A549 treated with DMSO at 1 μM for 4 hours (cell line): ENCODE measurements at places on chromosomes 2 and 18. TPM values are rescaled to one million over a fixed set of nuclear protein-coding genes. Genes with fewer than 3 reads are reported as not detected.

The LYG2 gene
- total RNA-seq, result not detected in 5 replicates

The IL1R2 gene
- 0.62 to 1.1 TPM (median 0.72 TPM) in 5 replicates for total RNA-seq

The HNRNPLL gene
- 21.4 to 32.0 TPM (median 28.3 TPM) in 5 replicates for total RNA-seq

The CDH20 gene
- total RNA-seq, result not detected in 5 replicates

The SKA1 gene
- total RNA-seq, result 12.2 to 15.2 TPM (median 15.0 TPM) in 5 replicates

The C2orf74 gene
- total RNA-seq, result 15.1 to 17.2 TPM (median 15.3 TPM) in 5 replicates

The PJVK gene
- 0.72 to 1.9 TPM (median 1.6 TPM) in 5 replicates for total RNA-seq

The CCL20 gene
- total RNA-seq, result 2.3 to 7.2 TPM (median 3.2 TPM) in 5 replicates

The GPR155 gene
- total RNA-seq, result 0.28 to 0.69 TPM (median 0.39 TPM) in 5 replicates

The CERKL gene
- total RNA-seq, result 0.30 to 0.40 TPM (median 0.34 TPM) in 5 replicates

The TUBA4B gene
- 0.26 to 0.46 TPM (median 0.31 TPM) in 5 replicates for total RNA-seq

The RAX gene
- not detected in 5 replicates for total RNA-seq

The ZNF804A gene
- not detected in 5 replicates for total RNA-seq

The RNF103 gene
- total RNA-seq, result 34.7 to 45.8 TPM (median 39.7 TPM) in 5 replicates

The REG1B gene
- total RNA-seq, result not detected in 5 replicates

The GALR1 gene
- not detected in 5 replicates for total RNA-seq

The ANKRD12 gene
- 3.1 to 6.0 TPM (median 5.0 TPM) in 5 replicates for total RNA-seq

The ASB18 gene
- not detected in 5 replicates for total RNA-seq

The ALK gene
- total RNA-seq, result 0.04 TPM in 1 of 5 replicates, not detected in the others

The VSNL1 gene
- total RNA-seq, result not detected in 5 replicates

The RGPD5 gene
- total RNA-seq, result 5.3 to 11.6 TPM (median 8.0 TPM) in 5 replicates

The MITD1 gene
- total RNA-seq, result 25.0 to 31.9 TPM (median 29.6 TPM) in 5 replicates

The SLC38A11 gene
- not detected in 5 replicates for total RNA-seq

The RIT2 gene
- not detected in 5 replicates for total RNA-seq

The EMILIN1 gene
- total RNA-seq, result 0.23 to 0.46 TPM (median 0.31 TPM) in 4 of 5 replicates, not detected in the other

The ACOXL gene
- not detected in 5 replicates for total RNA-seq

The DSG1 gene
- total RNA-seq, result not detected in 5 replicates

The GULP1 gene
- total RNA-seq, result 36.3 to 52.8 TPM (median 39.9 TPM) in 5 replicates

The SERPINB13 gene
- not detected in 5 replicates for total RNA-seq

The SLC8A1 gene
- total RNA-seq, result 0.45 to 0.71 TPM (median 0.48 TPM) in 5 replicates

The ANKRD53 gene
- 0.06 to 0.34 TPM (median 0.07 TPM) in 3 of 5 replicates, not detected in the others for total RNA-seq

The TRAK2 gene
- 12.0 to 17.1 TPM (median 14.2 TPM) in 5 replicates for total RNA-seq

The ABCG8 gene
- total RNA-seq, result not detected in 5 replicates

The DIS3L2 gene
- total RNA-seq, result 11.6 to 16.3 TPM (median 13.9 TPM) in 5 replicates

The SLC19A3 gene
- total RNA-seq, result 2.5 to 3.8 TPM (median 3.2 TPM) in 5 replicates

The SERPINB12 gene
- not detected in 5 replicates for total RNA-seq

The TUBA3E gene
- not detected in 5 replicates for total RNA-seq

The ZNF521 gene
- not detected in 5 replicates for total RNA-seq

The SF3B1 gene
- total RNA-seq, result 133 to 158 TPM (median 140 TPM) in 5 replicates

The UGT1A9 gene
- 3.7 to 6.5 TPM (median 4.9 TPM) in 5 replicates for total RNA-seq

The CPO gene
- total RNA-seq, result 0.09 to 0.19 TPM (median 0.17 TPM) in 3 of 5 replicates, not detected in the others

The COLEC12 gene
- total RNA-seq, result 0.03 to 0.06 TPM (median 0.05 TPM) in 4 of 5 replicates, not detected in the other

The COL4A4 gene
- total RNA-seq, result 0.89 to 2.7 TPM (median 1.9 TPM) in 5 replicates

The XIRP2 gene
- total RNA-seq, result not detected in 5 replicates

The REG3A gene
- not detected in 5 replicates for total RNA-seq

The EN1 gene
- total RNA-seq, result 0.66 to 1.0 TPM (median 0.84 TPM) in 5 replicates

The CCBE1 gene
- total RNA-seq, result 5.8 to 14.2 TPM (median 10.5 TPM) in 5 replicates

The KCNG2 gene
- not detected in 5 replicates for total RNA-seq

The IHH gene
- 0.14 to 0.20 TPM (median 0.15 TPM) in 5 replicates for total RNA-seq

The GKN1 gene
- 0.57 to 0.74 TPM (median 0.71 TPM) in 5 replicates for total RNA-seq

The OTOS gene
- total RNA-seq, result 0.21 TPM in 1 of 5 replicates, not detected in the others

The NR4A2 gene
- 2.4 to 5.6 TPM (median 3.1 TPM) in 5 replicates for total RNA-seq

The ANKRD44 gene
- total RNA-seq, result 1.3 to 2.8 TPM (median 1.6 TPM) in 5 replicates

The C1QL2 gene
- total RNA-seq, result 0.14 to 0.21 TPM (median 0.14 TPM) in 4 of 5 replicates, not detected in the other

The TPO gene
- total RNA-seq, result 0.07 to 0.13 TPM (median 0.10 TPM) in 4 of 5 replicates, not detected in the other

The BOK gene
- total RNA-seq, result 22.6 to 33.2 TPM (median 30.6 TPM) in 5 replicates

The AQP12B gene
- not detected in 5 replicates for total RNA-seq

The UGT1A5 gene
- total RNA-seq, result 0.04 TPM in 1 of 5 replicates, not detected in the others

The SAG gene
- not detected in 5 replicates for total RNA-seq
